Islet precursor cell (in vitro differentiated cells): ENCODE measurements at places on chromosomes 1 and 21.

- no peak for DNase-seq
These were observed at the start of gene FCRLA for GRCh38 chr1:161706482-161707347. Gene FCRLA, plus strand, starts transcription at chr1:161707229. Its CDS starts 36 bp downstream, at chr1:161707265.

- no peak for DNase-seq
These were observed 28.9 kb downstream of the EPHX1 start for GRCh38 chr1:225838793-225839192.

DNA sequence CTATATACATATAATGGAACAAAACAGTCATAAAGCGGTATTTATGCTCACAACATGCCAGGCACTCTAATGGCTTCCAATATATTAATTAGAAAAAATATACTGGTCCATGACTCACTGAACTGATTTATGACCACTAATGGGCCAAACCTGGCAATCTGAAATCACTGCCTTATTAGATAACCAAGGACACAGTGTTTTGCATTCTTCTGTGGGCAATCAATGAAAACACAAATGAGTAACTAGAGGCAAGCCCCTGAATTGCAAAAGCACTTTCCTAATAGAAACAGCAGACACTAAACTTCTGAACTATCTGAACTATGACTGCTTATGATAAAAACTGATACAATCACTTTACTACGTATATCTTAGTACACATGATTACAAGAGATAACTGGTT lies 3.5 kb downstream of the GCLM start:
- no peak for DNase-seq

GRCh38 chr1:34270181-34270580 lies 93.5 kb downstream of the C1orf94 start:
- no peak for DNase-seq

DNA sequence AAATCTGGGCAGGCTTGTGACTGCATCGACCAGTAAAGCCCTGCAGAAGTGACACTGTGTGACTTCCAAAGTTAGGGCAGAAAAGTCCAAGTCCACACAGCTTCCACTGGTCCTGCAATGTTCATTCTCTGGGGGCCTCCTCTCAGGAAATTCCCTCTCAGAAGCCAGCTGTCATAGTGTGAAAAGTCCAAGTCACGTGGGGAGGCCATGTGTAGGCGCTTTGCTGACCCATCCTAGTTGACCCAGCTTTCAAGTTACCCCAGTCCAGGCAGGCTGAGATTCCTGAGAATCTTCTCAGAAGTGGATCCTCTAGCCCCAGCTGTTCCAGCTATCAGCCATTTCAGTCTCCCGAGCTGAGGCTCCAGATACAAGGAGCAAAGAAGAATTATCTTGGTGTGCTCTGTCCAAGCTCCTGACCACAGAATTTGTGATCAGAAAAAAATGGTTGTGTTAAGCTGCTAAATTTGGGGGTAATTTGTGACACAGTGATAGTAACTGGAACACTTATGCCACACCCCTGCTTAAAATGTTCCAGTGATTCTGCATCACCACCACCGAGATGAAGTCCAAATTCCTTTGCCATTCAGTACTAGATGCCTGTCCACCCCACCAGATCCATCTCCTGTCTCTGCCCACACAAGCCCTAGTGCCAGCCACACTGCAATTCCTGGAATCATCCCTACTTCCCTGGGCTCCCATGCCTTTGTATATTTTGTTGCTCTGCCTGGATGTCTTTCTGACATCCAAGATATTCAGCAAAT lies 2.5 kb upstream of the STUM start:
- no peak for DNase-seq

GRCh38 chr21:34944015-34944755 lies 104.9 kb downstream of the RUNX1 start:
- no peak for DNase-seq
